Activated CD8-positive, alpha-beta memory T cell treated with anti-CD3 and anti-CD28 coated beads, Interleukin-2, amount 10 ng/mL, durations not matched to agents 7 days and 5 days (primary cell): ENCODE measurements at places on chromosomes 5 and 9.

DNA sequence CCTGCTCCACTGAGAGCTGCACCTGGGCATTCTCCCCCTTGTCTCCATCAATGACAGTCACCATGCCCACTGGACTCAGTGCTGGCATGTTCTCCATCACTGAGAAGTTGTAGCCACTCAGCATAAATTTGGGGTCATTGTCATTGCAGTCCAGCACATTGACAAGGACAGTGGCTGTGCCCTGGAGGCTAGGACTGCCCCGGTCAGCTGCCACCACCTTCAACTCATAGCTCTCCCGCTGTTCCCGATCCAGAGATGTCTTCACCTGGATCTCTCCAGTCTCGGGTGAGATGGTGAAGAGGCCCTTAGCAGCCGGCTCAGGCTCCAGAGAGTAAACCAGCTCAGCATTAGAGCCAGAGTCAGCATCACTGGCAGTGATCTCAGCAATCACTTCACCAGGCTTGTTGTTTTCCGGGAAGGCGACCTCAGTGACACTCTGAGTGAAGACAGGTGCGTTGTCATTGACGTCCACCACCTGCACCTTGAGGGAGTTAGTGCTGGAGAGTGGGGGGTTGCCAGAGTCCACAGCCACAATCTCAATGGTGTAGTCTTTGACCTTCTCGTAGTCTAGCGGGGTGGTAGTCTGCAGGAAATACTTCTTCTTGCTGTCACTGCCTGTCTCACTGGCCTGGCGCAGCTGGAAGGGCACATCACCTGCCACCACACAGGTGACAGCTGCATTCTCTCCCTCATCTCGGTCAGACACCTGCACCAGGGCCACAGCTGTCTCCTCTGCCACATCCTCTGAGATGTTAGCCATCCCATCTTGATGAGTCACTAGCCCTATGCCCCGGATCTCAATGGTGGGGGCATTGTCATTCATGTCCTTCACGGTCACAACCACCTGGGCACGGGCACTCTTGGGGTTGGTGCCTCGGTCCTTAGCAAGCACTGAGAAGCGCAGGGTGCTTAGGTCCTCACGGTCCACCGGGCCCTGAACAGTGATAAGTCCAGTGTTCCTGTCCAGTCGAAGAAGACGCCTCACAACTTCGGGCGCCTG is 13.5 kb downstream of the PCDH1 start:
- DNase-seq = no peak

GRCh38 chr5:157335534-157336422 is 69.9 kb downstream of the CYFIP2 start:
- DNase-seq = no peak

GRCh38 chr5:104606258-104606829 is 1043.8 kb upstream of the NUDT12 start:
- no peak for DNase-seq

DNA sequence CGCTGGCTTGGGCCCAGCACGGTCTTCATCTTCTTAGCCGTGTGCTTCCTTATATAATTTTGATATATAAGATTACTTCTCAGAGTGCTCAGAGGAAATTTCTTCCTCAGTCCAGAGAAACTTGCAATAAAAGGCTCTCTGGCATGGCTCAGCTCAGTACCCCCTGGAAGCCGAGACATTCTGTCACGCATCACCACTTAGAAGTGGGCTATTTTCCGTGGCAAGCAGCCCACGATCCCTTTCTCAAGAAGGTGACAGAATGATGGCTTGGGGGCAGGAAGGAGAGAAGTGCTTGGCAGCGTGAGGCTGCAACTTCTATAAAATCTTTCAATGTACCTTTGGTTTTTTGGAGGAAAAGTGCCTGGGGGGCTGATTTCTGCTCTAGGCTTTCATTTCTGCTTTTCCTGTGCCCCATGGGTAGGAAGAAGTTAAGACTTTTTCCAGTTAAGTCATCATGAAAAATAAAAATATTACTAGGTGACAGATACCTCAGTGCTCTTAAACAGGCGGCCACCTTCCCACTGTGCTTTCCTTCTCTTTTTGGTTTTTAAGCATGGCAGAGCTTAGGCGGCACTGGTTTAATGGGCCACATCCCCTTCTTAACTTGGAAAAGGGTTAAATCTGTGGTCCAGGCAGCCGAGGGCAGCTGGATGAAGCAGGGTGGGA is 104.6 kb downstream of the MVB12B start:
- no peak for DNase-seq

DNA sequence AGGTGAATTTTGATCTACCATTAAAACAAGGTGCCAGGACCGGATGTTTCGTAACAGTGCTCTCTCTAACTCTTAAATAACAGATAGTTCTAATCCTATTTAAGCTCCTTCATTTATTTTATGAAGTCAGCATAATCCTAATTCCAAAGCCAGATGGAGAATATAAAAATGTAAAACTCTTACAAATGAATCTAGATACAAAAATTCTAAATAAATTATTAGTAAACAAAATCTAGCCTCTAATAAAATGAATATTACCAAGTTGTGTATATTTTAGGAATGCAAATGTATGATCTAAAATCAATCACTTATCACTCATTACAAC is 32.4 kb upstream of the IL33 start:
- DNase-seq = no peak

DNA sequence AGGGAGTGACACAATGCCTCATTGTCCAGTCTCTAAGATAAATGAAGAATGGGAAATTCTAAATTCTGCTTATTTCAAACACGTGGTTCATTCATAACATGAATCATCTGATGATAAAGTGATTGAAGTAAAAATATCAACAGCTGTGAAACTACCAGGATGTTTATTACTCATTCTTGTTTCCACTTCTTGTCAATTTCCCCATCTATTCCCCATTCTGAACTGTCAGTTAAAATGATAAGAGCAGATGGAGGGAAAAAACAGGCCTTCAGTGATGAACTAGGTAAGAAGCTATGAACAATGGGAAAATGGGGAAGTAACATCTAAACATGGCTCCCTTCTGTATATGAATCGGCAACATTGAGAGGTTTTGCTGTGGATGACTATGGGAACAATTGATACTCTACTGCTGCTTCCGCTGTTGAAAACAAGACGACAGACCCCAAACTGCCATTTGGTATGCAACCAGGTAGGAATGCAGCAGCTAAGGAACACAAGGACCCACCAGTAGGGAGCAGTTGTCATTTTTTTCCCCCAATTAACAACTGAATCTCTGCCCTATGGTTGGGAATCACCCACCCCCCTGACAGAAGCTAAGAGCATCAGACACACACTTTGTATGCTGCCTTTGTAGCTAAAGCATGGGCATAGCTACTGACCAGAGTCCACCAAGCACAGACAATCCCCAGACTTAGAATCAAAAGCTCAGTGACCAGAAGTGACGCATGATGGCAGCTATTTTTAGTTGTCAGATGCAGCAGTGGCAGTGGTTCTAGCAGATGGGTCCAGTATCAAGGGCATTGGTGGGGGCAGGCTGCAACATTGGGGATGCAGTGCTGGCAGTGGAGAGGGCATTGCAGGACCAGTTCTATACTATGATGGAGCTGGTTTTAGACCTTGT is 52.9 kb upstream of the ZNF366 start:
- no peak for DNase-seq
